ENCODE measurements at places on chromosomes 6 and 20. TPM values are rescaled to one million over a fixed set of nuclear protein-coding genes. Genes with fewer than 3 reads are reported as not detected.

ZBTB46 gene
- 0.72 TPM for total RNA-seq

ULBP2 gene
- 2.8 TPM for total RNA-seq

RIMS4 gene
- total RNA-seq: not detected

DNA sequence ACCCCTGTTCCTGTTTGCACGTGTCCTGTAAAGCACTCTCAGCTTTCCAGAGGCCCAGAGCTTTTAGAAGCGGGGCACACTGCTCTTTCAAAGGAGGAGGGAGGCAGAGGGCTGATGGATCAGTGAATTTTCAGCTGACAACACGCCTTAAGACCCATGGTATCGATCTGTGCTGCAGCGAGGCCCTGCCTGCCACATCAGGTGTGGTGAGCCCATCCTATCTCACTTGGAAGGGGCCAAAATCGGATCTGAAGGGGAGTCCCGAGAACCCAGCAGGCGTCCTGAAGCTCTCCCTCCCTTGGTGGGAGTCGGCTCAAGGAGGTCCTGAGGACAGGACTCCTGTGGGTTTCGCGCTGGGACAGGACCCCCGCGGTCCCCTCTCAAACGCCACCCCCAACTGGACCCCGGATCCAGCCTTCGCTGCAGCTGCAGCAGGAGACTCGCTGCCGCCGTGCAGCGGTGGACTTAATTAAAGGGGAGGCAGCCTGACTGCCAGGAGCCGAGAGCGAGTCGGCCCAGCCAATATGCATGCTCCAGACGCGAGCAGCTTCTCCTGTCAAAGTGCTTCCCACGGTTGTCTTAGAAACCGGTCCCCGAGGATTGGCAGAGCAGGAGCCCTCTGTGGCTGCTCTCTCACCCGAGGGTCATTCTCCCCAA, 580.0 kb upstream of the ZNF337 start:
- DNase-seq: no peak

DNA sequence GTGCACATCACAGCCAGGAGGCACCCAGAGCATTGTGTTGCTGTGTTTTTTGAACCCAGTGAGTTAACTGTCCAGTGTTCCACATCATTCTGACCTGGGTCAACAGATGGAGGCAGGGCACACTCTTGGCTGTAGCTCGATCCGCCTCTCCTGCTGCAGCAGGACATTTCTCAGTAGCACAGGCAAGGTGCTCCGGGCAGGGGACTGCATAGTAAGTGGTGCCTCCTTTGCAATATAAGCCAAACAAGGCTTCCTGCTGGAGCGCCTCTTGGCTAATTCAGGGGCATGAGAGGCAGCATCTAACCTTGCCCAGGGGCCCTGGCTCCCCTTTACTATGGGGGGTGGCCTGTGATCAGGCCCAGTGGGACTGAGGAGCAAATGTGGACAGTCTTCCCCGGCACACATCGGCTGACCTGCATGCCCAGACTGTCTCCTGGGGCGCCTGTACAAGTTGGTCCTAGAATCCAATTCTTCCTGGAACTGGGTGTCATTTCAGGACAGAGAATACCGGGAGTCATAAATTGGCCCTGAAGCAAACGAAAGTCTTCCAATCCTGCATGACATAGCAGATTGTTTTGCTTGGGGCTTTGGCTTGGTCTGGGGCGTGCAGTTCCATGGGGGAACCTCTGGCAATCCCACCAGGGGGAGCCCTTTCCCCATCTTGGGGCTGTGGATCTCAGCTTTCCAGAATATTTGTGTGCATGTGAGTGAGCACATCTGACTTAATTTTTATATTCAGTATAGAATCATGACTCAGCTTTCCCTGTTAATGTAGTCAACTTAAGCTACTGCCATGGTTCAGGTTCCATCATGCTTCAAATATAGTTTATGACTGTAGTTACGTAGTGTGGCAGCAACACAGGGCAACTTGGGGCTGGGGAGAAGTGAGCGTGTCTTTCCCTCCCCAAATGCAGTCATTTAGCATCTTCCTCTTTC, 56.0 kb upstream of the DDR1 start:
- DNase-seq: peak; percentile 57
